ENCODE measurements at places on chromosomes 7 and 10.

- DNase-seq: no peak
These were observed 4.7 kb downstream of the TMEM236 start for GRCh38 chr10:17756557-17757217.

DNA sequence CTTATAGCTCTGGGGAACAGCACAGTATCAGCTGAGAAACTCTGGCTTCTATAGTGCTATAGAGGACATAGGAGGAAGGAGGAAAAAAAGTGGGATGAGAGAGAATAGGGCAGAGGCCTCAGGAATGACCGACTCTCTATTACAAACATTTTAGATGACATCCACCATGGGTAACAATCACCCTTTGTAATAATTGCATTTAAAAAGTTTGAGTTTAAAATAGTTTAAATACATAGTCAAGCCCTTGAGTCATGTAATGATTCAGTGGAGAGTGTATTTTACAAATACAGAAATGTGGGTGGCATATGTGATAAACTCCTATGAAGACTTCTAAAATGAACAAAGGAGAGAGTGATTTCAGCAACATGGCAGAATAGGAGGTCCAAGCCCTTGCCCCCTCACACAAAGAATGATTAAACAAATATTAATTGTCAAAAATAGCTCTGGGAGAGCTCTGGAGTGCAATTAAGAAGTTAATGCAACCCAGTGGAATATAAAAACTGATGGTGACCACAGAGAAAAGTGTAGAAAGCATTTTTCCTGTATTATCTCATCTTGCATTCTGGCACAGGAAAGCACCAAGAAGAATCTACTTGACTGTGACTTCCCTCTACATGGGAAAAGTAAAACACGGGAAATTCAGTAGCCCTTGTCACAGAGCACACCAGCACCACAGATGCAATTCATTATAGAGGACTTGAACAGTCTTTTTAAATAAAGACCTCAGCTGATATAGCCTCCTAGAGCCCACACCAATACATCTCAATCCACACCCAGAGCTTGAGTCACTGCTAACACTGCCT is 569.0 kb upstream of the SORCS1 start:
- DNase-seq: no peak

GRCh38 chr10:74297389-74298080 is 146.5 kb downstream of the ADK start:
- no peak for DNase-seq

GRCh38 chr10:112649006-112649821 is 202.2 kb downstream of the VTI1A start:
- DNase-seq: no peak

- no peak for DNase-seq
These were observed 893.9 kb downstream of the CCSER2 start for GRCh38 chr10:85222300-85222699.

GRCh38 chr7:97145068-97145467 is 27.6 kb downstream of the SDHAF3 start:
- no peak for DNase-seq

DNA sequence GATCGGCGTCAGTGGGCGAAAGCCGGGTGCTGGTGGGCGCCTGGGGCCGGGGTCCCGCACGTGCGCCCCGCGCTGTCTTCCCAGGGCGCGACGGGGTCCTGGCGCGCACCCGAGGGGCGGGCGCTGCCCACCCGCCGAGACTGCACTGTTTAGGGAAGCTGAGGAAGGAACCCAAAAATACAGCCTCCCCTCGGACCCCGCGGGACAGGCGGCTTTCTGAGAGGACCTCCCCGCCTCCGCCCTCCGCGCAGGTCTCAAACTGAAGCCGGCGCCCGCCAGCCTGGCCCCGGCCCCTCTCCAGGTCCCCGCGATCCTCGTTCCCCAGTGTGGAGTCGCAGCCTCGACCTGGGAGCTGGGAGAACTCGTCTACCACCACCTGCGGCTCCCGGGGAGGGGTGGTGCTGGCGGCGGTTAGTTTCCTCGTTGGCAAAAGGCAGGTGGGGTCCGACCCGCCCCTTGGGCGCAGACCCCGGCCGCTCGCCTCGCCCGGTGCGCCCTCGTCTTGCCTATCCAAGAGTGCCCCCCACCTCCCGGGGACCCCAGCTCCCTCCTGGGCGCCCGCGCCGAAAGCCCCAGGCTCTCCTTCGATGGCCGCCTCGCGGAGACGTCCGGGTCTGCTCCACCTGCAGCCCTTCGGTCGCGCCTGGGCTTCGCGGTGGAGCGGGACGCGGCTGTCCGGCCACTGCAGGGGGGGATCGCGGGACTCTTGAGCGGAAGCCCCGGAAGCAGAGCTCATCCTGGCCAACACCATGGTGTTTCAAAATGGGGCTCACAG is 1.1 kb downstream of the EGFR start:
- peak; percentile 58 for DNase-seq

- no peak for DNase-seq
These were observed 129.4 kb downstream of the NRBF2 start for GRCh38 chr10:63262430-63263073.

DNA sequence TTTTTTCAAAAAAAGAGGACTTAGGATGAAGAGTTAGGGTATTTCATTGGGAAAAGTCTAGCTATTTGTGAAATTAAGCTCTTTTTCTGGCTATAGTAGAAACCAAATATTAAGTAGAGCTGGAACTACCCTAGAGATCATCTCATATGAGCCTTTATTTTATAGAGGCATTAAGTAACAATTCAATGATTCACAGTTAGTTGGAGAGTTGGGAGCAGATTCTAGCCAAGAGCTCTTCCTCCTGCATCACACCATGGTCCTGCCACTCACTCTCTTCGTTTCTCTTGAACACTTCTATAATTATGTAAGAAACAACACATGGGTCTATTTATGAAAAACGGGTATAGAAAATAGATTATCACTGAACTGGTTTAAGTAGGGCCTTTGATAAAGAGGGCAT is 76.1 kb upstream of the ANK3 start:
- no peak for DNase-seq

DNA sequence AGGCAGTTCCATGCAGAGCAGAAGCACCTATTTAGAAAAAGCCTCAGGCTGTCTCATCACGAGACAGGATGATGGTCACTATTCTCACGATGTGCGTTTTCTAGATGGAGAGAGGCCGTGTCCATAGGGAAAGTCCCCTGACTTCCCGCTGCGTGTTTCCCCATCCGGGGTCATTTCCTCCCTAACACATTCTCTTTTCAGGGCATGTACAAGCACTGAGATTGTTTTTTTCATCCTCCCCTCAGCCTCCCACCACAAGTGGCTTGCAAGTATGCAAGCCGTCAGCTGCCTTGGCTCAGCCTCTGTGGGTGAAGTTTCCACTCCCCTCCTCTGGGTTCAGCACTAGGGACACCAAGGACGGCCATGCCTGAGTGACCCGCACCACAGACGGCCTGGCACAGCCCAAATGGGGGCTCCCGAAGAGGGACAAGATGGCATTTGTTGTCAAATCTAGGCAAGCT is 2.7 kb upstream of the CALML5 start:
- no peak for DNase-seq

- no peak for DNase-seq
These were observed 79.0 kb upstream of the SEMA3C start for GRCh38 chr7:80997841-80998240.

GRCh38 chr7:16028103-16028502 is 341.6 kb upstream of the MEOX2 start:
- DNase-seq: peak; percentile 54

DNA sequence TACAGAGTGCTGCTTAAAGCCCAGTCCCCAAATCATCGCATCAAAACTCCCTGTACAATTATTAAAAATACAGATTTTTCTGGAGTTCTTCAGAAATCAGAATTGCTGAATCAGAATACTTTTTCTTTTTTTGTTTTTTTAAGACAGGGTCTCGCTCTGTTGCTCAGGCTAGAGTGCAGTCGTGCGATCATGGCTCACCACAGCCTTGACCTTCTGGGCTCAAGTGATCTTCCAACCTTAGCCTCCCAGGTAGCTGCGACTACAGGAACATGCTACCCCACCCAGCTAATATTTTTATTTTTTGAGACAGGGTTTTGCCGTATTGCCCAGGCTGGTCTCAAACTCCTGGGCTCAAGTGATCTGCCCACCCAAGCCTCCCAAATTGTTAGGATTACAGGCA is 3.9 kb downstream of the BBIP1 start:
- DNase-seq: no peak

- no peak for DNase-seq
These were observed 404.6 kb upstream of the NRP1 start for GRCh38 chr10:33739031-33739430.

DNA sequence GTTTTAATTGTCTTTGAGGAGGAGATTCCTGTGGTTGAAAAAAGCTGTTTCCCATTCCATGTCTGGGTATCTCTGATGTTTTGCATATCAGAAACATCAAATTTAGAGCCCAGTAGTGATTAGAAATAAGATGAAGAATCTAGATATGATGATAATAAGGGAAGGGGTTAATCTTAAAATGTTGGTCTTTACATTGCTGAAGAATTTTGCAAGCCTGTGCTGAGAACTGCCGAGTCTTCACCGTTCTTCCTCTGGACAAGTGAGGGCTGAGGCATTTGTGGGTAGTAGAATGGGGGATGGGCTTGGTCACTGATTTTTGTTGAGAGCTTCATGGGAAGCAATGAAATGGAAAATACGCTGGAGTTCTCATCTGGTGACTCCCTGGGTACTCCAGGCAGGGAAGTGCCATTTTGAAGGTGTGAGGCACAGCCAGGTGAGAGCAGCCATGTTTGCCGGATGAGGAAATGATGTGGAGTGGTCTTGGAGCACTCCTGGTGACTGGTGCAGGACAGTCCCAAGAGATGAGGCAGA is 10.2 kb downstream of the TCF7L2 start:
- no peak for DNase-seq

GRCh38 chr7:320297-320696 is 30.3 kb downstream of the FOXL3 start:
- DNase-seq: no peak

DNA sequence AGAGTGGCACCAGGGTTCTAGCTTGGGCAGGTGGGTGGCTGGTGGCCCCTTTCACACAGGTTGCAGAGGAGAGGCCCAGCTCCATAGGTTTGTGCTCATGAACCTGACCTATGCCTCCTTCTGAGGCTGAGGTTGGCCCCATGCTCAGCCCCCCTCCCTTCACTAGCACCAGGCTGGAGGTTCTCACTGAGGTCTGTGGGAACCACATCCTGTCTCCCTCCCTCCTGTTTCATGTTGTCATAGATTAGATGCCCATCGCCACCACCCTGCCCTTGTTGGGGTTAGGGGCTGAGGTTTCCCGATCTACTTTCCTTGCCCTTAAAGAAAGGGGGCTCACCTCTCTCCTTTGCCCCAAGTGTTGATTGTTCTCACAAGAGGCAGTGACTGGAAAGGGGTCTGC is 14.7 kb downstream of the NEUROG3 start:
- DNase-seq: no peak

GRCh38 chr10:73044378-73045285 is 52.0 kb downstream of the P4HA1 start:
- peak; percentile 12 for DNase-seq

GRCh38 chr10:5976512-5977470 is 552 bp downstream of the IL15RA start:
- DNase-seq: peak; percentile 64

- no peak for DNase-seq
These were observed 17.1 kb downstream of the IKZF1 start for GRCh38 chr7:50321487-50322067.

GRCh38 chr10:97280783-97281182 is 11.7 kb downstream of the ARHGAP19 start:
- no peak for DNase-seq

- no peak for DNase-seq
These were observed 1.4 kb downstream of the C10orf62 start for GRCh38 chr10:97590748-97591495.

GRCh38 chr7:46871516-46871915 is 710.4 kb downstream of the TNS3 start:
- DNase-seq: no peak

- DNase-seq: peak; percentile 57
These were observed 202.1 kb downstream of the PRPF18 start for GRCh38 chr10:13788711-13789447.

- DNase-seq: peak; percentile 16
These were observed 245.5 kb downstream of the REEP3 start for GRCh38 chr10:63766745-63767137.

- no peak for DNase-seq
These were observed 185.7 kb downstream of the XPNPEP1 start for GRCh38 chr10:109737626-109738025.

DNA sequence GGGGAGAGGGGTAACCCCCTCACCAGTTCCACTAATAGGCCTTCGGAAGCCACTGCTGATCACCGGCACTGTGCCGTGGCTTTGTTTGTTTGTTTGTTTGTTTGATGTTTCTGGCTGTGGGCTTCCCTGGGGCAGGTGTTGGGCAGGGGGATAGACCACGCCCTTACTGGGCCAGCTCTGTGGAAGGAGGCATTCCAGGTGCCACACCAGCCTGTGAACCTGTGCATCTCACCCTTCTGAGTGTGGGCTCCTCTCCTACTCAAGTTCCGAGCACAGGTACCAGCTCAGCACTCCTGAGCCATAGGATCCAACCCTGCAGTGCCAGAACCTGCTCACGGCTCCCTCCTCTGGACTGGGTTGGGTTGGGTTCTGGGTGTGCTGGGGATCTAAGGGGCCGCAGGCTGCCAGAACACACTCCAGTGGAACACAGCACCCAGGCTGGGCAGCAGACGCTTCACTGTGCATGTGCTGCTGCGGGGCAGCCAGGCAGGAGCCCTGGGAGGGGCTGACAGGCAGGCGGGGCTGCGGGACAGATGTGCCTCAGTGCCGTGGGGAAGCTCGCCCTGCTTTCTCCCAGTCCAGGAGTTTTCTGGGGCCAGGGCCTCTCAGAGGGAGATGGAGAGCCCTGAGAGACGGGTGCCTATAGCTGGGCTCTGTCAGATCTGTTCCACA is 1053.9 kb downstream of the CNTNAP2 start:
- DNase-seq: no peak

DNA sequence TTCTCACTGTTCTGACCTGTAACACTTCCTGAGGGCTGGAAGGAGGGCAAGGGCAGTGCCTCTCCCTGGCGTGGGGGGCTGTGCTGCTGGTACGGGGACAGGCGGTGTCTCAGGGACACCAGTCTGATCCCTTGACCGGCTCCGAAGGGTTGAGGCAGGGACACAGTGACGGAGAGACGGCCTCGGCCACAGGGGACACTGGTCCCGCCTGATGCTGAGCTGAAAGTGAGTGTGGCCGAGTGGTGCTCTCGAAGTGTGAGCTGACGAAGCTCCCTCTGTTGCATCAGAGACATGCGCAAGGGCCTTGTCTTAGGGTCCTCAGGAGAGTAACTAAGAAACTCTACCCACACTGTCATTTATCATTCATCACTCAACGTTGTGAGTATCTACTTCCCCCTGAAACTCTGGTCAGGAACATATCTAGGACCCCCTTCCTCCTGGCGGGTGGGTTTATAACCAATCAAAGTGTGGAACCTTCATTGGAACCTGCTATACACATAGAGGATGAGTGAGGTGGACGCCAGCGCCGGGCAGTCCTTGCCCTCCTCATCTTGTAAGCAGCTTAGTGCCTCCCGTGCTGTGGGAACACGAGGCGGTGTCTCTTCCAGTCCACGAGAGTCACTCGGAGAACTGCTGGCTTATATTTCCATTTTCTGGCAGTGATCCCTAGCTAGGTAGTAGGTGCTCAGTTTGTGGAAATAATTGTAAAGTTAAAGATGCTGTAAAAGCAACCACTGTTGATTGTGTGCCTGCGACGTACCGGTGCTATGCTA is 283.1 kb downstream of the DNAJB6 start:
- DNase-seq: no peak
